NCI-H1436 (cell line): ENCODE measurements at places on chromosomes 11 and 22.
A peak's percentile ranks its signal among the peaks of the same experiment; 100 is the strongest.

GRCh38 chr11:116993599-116993998 is 104.6 kb downstream of the SIK3 start:
- peak; percentile 35 for DNase-seq

DNA sequence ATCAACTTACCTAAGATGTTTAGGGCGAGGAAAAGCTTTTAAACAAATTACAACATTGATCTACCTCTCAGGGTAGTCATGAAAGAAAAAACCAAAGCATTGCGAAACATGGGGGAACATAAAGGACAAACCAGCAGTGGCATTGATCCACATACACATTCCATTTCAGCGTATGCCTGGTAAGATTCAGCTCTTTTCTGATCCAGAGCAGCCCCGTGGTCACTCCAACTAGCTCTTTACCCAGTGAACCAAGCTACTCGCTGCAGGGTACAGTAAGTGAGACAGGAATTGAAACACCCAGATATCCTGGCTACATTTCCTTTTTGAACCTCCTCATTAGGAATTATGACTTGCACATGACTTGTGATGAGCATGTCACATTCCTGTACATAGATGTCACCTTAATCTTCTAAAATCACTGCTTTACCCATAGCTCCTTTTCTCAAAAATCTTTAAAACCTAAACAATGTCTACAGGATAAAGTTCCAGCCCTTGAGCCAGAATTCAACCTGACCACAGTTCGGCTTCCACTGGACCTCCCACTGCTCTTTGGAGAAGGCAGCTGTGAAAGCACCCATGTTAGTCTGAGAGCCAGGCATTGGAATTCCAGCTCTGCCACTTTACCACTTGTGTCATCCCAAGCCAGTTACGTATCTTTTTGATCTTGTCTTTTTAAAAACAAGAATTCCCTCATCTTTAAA is 42.9 kb upstream of the AKIP1 start:
- no peak for DNase-seq

- DNase-seq = no peak
These were observed 219.4 kb upstream of the RAG2 start for GRCh38 chr11:36817336-36817965.

GRCh38 chr11:35173616-35174566 is 34.9 kb downstream of the CD44 start:
- no peak for DNase-seq

GRCh38 chr22:34160141-34160783 is 240.0 kb upstream of the LARGE1 start:
- DNase-seq = no peak

DNA sequence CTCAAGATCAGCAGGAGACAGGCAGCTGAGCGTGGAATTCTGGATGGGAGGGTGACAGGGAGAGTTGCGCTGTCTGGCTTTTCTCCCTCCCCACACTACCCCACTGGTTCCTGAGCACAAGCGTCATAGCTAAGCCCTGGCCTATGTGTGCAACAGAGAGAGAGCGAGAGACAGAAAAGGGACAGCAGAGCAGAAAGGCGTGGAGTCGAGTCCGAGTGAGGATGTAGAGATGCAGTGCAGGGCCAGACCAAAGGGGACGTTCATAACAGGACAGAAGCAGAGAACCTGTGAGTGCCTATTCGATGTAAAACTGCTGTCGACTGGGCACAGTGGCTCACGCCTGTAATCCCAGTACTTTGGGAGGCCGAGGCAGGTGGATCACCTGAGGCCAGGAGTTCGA is 94.0 kb upstream of the TMEM45B start:
- DNase-seq = no peak

DNA sequence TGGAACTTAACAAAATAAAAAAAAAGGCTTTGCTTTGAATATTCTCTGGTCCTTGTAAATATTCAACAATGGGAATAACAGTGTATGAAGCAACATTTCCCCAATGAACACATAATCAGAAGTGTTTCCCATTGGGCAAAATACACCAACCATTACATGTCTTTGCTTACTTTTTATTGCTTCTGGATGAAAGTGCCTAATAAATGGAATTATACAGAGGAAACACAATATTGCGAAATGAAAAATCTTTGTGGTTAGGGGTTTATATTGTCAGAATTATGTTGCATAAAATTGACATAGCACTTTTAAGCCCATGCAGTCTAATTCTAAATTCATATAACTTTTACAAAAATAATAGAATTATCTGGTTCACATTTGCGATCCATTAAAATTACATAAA is 386.4 kb downstream of the DCDC1 start:
- no peak for DNase-seq

DNA sequence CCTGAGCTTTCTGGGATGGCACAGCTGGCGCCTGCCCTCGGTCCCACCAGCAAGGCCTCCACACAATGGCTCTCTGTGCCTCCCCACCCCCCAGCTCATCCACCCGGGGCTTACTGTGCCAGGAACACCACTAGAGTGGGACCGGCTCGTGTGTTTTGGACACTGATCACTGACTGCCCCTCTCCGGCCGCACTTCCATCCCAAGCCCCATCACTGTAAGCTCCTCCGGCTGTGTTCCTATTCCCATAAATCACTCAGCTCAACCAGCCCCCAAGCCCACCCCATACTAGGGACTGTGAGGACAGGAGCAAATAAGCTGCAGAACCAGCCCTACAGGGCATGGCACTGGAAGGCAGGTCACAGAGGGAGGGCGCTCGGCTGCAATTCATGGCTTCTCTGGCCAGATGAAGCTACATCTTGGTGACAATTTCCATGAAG is 7.3 kb downstream of the APBB1 start:
- no peak for DNase-seq

- DNase-seq = no peak
These were observed 40.6 kb downstream of the CADM1 start for GRCh38 chr11:115463606-115464005.
